ENCODE measurements at places on chromosomes 13 and 19. TPM values are rescaled to one million over a fixed set of nuclear protein-coding genes. Genes with fewer than 3 reads are reported as not detected.

The CEACAM16 gene
- total RNA-seq = not detected

- no peaks in the 10 kb centered on the region for H3K36me3 ChIP-seq
- no peak overlapping the region for H3K27ac ChIP-seq
- H3K4me3 ChIP-seq = no peak overlapping the region
Observed at GRCh38 chr19:54029301-54029700, 34.4 kb downstream of the VSTM1 start.

DNA sequence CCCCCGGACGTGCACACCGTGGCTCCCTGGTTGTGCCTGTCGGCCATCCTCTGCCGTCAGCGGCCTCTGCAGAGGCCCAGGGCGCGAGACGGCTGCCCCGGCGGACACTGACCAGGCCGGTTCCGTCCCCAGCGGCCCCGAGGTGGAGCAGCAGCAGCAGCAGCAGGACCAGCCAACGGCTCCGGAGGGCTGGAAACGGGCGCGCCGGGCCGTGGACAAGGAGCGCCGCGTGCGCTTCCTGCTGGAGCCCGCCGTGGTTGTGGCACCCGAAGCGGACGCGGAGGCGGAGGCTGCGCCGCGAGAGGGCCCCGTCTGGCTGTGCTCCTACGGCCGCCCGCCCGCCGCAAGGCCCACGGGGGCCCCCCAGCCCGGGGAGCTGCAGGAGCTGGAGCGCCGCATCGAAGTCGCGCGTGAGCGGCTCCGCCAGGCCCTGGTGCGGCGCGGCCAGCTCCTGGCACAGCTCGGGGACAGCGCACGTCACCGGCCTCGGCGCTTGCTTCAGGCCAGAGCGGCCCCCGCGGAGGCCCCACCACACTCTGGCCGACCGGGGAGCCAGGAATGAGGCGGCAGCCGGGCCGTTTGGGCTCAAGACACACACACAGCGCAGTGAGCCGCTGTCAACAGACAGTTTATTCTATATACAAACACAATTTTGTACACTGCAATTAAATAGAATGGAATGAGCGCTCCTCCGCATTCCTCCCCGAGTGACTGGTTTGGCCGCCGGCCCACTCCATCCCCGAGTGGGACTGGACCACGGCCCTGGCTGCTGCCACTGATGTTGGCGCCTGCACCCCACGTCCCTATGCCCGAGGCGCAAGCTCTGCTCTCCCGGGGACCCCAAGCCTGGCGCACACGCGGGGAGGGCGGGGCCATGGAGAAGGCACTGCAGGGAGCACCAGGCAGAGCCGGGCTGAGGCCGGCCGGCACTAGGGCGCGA lies 9.1 kb downstream of the GRIN3B start:
- H3K36me3 ChIP-seq = peaks cover 42% of the 10 kb centered on the region
- H3K4me3 ChIP-seq = no peak overlapping the region
- no peaks in the 10 kb centered on the region for H3K4me1 ChIP-seq
- no peak overlapping the region for H3K27ac ChIP-seq
- no peak for DNase-seq

- H3K27ac ChIP-seq = no peak overlapping the region
- peaks cover 8% of the 10 kb centered on the region for H3K4me1 ChIP-seq
- no peaks in the 10 kb centered on the region for H3K27me3 ChIP-seq
- H3K36me3 ChIP-seq = peaks cover 17% of the 10 kb centered on the region
Observed at GRCh38 chr13:97371486-97372109, 62.4 kb upstream of the RAP2A start.

DNA sequence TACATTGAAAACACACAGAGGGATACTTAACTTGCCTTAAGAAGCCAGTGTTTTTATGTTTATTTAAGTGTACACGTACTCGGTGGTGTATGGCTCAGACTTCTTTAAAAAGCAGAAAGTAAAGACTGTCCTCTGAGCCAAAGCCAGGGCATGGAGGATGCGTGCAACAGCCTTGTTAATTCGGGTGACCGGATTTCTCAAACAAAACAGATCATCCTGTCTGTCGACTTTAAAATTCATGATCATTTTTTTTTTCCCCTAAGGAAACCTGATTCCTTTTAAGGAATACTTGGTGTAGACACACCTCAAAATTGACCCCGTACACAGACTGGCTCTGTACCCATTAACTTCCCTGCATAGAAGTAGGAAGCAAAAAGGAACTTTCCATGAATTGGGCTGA lies 124.7 kb upstream of the RNF113B start:
- no peak overlapping the region for H3K4me3 ChIP-seq
- peaks cover 4% of the 10 kb centered on the region for H3K4me1 ChIP-seq
- no peaks in the 10 kb centered on the region for H3K27me3 ChIP-seq
- no peak overlapping the region for H3K27ac ChIP-seq

All from thoracic aorta (tissue), 2 donors.